ENCODE measurements at places on chromosomes 1 and 21.

GRCh38 chr1:213680677-213681325 is 307.0 kb upstream of the PROX1 start:
- DNase-seq = no peak

DNA sequence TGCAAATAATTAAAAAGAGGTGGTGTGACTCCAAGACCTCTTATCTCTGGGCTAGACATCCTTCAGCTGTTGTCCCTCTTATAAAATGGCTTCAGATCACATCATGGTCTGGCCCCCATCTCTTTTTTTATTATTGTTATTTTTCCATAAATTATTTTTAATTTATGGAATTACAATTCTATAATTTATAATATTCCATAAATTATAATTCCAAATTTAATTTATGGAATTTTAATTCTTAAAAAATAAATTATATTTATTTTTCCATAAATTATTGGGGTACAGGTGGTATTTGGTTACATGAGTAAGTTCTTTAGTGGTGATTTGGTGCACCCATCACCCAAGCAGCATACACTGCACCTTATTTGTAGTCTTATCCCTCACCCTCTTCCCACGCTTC is 65.9 kb upstream of the GJA5 start:
- DNase-seq = no peak

DNA sequence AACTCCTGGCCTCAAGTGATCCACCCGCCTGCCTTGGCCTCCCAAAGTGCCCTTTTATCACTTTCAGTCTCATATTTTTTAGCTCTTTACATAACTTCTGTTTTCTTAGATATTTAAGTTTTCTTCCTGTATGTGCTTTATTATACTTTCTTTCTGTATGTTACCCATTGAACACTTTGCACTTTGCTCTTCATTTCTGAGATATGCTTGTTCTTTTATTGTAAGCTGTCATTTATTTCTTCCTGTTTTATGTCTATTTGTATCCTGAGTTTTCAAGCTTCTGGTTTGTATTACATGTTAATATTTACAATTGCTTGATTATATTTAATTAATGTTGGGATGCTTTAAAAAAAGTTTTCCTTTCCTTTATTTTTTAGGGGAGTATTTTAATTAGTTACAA is 35.7 kb downstream of the ZSCAN20 start:
- no peak for DNase-seq

DNA sequence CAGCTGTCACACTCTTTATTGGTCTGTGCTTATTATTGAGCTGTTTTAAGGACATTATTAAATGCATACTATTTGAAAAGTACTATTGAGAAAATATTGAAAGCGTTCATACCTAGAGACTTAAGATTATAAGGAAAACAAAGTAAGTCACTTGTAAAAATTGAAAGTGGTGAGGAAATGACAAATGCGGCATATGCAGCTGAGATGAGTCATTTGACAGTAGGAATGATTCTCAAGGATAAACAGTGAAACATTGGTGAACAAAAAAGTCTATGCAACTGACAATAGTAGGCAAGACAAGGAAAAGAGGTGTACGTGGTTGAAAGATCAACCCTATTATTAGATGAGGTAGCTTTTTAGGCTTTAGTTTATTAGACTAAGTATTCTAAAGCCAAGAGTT is 82.6 kb upstream of the MAP10 start:
- no peak for DNase-seq

DNA sequence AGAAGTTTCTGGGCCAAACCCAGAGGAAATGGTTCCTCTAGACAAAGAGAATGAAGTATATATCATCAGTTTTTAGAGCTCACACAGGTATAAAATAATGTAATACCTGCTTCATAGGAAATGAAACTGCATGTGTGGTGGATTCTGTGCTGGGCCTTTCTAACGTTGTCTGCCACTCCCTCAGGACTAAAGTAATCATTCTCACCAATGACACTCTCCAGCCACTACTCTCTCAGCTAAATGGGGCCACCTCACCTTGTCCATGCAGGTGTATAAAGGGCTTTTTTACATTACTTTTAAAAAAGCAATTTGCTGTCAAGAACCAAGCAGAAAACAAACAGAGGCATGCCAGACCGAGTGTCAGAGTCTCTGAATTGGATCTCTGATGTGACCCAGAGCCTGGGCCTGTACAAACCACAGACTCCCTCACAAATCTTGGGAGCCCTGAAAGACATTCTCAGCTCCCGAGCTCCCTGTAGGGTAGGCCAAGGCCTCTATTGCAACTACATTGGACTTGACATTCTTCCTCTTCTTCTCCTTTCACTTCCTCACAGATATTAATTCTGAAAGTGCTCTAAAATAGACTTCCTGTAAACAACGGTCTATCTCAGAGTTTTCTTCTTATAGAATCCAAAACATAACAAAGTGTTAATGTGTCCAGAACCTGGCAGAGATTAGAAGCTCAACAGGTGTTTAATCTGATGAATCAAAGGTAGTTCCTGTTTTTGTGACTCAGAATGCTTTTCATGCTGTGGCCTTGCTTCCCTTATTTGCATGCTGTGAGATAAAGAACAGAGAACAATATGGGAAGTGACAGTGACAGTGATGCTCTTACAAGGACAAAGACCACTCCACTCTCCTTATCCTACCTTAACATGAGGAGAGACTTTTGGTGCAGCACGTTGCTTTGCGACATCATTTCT is 8.6 kb downstream of the AIM2 start:
- DNase-seq = no peak

- DNase-seq = no peak
Observed at GRCh38 chr1:100671601-100672000, 47.9 kb upstream of the VCAM1 start.

DNA sequence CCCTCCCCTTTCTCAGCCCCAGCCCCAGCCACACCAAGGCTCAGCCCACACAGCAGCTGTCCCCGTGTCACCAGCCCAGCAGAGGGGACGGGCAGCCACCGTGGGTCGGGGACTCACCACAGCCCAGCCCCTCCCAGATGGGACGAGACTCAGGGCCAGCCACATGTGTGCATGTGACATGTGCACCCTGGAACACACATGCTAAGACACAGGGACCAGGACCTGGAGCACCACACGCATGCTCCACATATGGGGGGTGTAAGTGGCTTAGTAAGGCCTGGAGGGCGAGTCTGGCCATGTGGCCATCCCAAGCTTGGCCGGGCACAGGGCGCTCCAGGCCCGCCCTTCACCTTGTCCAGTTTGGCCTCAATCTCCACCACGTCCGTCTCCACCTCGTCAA is 4.0 kb downstream of the ACAP3 start:
- no peak for DNase-seq

DNA sequence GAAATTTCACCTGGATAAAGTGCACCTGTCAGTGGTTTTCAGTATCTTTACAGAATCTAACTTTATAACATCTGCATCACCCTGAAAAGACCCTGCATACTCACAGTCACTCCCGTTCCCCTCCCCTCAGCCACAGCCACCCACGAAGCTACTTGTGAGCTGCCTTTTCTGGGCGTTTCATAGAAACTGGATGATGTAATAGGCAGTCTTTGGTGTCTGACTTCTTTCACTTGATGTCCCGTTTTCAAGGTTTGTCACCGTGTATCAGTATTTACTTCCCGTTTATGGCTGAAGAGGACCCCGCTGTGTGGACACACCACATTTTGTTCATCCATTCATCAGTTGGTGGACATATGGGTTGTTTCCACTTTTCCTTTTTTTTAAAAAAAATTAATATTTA is 47.8 kb upstream of the LRRC3 start:
- DNase-seq = no peak

- DNase-seq = no peak
Observed at GRCh38 chr21:44018813-44019567, 6.9 kb downstream of the TRAPPC10 start.

- no peak for DNase-seq
Observed at GRCh38 chr21:31878831-31879230, 6.0 kb downstream of the HUNK start.
